ENCODE measurements at places on chromosomes 6 and 20. TPM values are rescaled to one million over a fixed set of nuclear protein-coding genes. Genes with fewer than 3 reads are reported as not detected.

DNA sequence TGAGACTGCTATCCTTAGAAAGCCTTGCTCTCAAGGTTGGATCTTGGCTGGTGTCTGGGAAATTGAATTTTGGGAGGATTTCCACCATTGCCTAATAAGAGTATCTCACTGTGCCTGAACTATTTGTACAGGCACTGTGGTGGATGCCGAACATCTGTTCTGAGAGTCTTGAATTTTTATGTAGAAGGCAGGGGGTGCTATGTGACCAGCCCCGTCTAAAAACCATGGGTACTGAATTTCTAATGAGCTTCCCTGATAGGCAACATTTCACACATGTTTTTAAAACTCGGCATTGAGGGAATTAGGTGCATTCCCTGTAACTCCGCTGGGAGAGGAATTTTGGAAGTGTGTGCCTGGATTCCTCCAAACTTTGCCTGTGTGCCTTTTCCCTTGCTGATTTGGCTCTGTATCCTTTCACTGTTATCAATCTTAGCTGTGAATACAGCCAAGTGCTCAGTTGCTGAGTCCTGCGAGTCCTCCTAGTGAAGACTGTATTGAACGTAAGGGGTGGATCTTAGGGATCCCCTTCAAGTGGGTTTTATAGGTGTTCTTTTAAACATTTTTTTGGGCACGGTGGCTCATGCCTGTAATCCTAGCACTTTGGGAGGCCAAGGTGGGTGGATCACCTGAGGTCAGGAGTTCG is 27.6 kb upstream of the SCAF8 start:
- DNase-seq: no peak

DNA sequence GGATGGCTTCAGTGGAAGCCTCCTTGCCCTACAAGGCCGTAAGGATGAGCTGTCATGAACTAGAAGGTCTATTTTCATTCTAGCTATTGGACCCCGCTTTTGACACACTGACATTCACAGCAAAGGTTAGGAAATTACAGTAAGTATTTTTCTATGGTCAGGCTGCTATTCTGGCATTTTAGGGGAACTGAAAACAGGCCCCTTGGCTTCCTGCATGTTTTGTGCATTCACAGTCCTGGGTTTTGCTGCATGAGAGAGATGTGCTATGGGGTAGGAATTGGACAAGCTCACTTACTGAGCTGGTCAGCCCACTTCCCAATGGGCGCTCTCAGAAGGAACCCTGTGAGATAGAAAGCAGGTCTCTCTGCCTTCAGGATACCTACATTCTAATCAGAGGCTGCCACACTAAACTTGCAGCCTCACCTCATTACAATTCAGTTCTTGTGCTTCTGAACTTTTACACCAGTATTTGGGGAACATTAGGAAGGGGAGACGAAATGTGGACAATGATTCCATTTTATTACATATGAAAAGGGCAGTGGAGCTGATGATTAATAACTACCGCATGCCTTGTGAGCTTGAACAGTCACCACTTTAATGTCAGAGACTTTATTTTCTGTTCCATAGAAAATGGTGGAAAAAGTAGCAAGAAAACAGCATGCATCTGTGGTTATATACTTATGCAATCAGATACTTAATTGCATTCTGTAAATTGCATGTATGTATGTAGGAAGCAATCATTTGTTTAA is 86.6 kb upstream of the TAB2 start:
- DNase-seq: no peak

The TSBP1 gene
- not detected for polyA plus RNA-seq

The EDN1 gene
- polyA plus RNA-seq: 33.5 TPM

The DXO gene
- polyA plus RNA-seq: 11.6 TPM

Measured in A549 (cell line).